ENCODE measurements at places on chromosomes 7 and 10. TPM values are rescaled to one million over a fixed set of nuclear protein-coding genes. Genes with fewer than 3 reads are reported as not detected.

CAV1 gene
- total RNA-seq: not detected

ALOX5 gene
- total RNA-seq: 93.5 TPM

OR2A12 gene
- total RNA-seq: not detected

FKBP6 gene
- not detected for total RNA-seq

- no peak for DNase-seq
Observed at GRCh38 chr7:55549457-55549856, 22.8 kb downstream of the VOPP1 start.

ADCY1 gene
- total RNA-seq: not detected

DNA sequence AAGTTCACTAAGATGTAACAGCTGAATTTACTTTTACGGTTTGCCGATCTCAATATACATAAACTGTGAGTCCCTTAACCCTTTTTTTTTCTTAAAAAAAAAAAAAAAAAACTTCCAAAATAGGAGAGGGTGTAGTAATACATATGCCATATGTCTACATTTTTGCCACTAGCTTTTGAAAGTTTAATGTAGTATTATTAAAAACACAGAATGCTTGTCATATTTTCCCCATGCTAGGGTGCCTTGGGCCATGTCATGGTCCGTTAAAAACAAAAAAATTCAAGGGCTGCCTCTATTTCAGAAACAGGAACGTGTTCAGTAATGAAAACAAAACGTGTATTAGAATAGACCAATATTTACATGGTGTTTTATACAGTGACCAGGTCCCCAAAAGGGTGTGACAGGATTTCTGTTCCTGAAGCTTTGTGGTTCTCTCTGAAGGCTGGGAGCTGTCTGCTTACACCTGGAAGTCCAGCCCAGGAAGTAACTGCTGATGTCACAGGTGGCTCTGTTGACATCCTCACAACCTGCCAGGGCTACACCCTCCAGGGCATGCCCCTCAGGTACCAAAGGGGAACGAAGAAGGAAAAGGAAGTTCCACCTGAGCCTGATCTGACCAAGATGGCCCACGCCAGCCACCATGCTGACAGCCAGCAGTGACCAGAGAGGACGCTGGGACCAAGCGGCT, 79.0 kb downstream of the COBL start:
- no peak for DNase-seq

GRCh38 chr10:21298701-21299100, 226.8 kb downstream of the SKIDA1 start:
- DNase-seq: no peak

DNA sequence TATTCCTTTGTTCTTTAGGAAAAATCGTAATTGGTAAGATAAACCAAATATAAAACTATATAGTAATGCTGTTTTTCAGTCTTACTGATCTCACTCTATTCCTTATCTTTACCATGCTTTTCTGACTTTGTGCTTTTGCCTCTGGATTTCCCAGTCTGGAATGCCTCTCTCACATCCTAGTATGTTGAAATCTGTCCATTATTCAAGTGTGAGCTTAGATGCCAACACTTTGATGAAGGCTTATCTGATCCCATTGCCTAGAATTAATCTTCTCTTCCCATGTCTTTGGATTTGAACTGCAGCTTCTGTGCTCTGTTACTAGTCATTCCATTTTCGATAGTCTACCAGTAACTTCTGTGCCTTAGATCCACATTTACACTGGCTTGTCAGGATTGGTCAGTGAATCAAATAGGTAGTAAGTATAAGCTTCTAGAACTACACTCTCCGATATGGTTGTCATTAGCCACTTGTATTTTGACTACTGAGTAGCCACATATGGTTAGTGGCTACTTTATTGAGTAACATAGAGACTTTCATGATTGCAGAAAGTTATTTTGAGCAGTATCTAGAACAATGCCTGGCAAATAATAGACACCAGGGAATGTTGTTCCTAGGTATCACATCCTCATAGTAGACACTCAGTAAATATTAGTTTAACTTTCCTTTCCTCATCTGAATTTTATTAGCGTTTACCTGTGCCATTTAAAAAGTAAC, 92.9 kb downstream of the BMPR1A start:
- DNase-seq: no peak

DNA sequence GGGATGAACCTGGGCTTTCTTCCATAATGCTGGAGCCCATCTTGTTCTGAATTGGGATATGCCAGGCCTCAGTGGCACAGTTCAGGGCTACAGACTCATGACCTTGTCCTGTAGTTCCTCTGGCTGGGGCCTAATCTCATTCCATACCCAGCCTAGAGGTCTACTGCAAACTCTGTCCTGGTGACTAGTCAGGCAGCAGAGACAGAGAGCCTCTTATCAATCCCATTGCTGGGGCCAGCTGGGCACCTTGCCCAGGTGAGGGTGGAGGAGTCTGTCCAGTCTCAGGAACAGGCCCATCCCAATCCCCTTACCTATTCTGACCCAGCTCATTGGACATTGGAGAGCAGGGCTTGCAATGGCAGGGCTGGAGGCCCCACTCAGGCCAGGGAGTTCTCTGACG, 28.0 kb upstream of the COMTD1 start:
- no peak for DNase-seq

- DNase-seq: no peak
Observed at GRCh38 chr7:150951521-150951920, 26.6 kb downstream of the KCNH2 start.

- peak; percentile 21 for DNase-seq
Observed at GRCh38 chr7:48154792-48155413, 16.4 kb upstream of the ABCA13 start.

TFEC gene
- total RNA-seq: 0.92 TPM

DNA sequence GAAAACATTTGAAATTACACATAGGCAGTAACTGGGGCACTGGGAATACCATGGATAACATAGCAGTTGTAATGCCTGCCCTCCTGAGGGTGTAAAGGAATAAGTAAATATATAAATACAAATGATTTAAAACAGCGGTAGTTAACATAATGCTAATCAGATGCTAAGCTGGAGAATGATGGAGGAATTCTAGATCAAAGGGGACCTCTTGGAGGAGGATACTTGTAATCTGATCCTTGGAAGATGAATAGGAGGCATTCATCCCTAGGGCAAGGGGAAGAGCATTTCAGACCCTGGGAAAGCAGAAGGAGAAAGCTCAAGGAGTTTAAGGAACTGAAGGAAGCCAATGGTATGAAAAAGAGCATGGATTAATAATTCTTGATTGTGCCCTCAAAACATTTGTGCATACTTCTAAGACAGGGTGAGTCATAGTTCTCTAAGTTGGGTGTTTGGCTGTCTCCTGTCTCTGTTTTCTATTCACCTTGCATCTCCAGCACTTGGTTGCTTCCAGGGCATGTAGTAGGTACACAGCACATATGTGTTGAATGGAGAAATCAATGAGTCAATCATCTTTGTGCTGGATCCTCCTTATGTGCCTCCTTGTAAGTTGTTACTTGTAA, 54.8 kb upstream of the PLPP4 start:
- DNase-seq: no peak

- DNase-seq: no peak
Observed at GRCh38 chr7:74501298-74501697, 47.6 kb downstream of the GTF2IRD1 start.

DNA sequence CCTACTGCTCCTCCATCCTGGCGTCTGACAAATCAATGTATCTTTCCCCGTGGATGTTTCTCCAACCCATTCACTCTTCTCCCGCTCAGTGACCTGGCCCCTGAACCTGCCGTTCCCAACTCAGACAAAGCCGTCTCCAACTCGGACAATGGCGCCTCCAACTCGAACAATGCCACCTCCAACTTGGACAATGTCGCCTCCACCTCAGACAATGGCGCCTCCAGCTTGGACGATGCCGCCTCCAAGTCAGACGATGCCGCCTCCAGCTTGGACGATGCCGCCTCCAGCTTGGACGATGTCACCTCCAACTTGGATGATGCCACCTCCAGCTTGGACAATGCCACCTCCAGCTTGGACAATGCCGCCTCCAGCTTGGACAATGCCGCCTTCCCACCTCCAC, 608.6 kb downstream of the DNAJB6 start:
- DNase-seq: no peak

AKR1C8 gene
- total RNA-seq: 7.2 TPM

OR9A2 gene
- total RNA-seq: not detected

SH2D4B gene
- total RNA-seq: 0.30 TPM

NRBF2 gene
- 17.7 TPM for total RNA-seq

DNA sequence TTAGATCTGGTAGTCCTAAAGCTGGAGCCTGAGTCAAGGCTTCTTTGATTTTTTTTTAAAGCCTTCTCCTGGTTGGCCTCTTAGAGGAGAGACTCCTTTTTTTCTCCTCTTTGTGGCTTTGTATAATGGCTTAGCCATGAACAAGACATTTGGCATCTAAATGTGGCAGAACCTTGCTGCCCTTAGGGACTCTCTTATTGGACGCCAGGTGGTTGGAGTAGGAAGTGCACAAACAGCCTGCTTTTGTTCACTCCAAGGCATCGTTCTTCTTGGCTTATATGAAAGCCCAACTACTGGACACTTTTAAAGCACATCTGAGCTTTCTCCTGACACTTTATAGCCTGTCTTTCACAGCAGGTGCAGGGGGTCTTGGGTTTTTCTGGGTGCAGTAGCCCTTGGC, 25.0 kb downstream of the ZPBP start:
- no peak for DNase-seq

GRCh38 chr7:150967349-150967748, 10.8 kb downstream of the KCNH2 start:
- DNase-seq: no peak

GRCh38 chr7:20132585-20132984, 84.6 kb downstream of the MACC1 start:
- no peak for DNase-seq

CFAP43 gene
- total RNA-seq: not detected

- DNase-seq: no peak
Observed at GRCh38 chr7:149479568-149479967, 18.0 kb downstream of the ZNF746 start.

TDRD1 gene
- 0.33 TPM for total RNA-seq

PILRA gene
- 29.4 TPM for total RNA-seq

OR2AE1 gene
- not detected for total RNA-seq

DNA sequence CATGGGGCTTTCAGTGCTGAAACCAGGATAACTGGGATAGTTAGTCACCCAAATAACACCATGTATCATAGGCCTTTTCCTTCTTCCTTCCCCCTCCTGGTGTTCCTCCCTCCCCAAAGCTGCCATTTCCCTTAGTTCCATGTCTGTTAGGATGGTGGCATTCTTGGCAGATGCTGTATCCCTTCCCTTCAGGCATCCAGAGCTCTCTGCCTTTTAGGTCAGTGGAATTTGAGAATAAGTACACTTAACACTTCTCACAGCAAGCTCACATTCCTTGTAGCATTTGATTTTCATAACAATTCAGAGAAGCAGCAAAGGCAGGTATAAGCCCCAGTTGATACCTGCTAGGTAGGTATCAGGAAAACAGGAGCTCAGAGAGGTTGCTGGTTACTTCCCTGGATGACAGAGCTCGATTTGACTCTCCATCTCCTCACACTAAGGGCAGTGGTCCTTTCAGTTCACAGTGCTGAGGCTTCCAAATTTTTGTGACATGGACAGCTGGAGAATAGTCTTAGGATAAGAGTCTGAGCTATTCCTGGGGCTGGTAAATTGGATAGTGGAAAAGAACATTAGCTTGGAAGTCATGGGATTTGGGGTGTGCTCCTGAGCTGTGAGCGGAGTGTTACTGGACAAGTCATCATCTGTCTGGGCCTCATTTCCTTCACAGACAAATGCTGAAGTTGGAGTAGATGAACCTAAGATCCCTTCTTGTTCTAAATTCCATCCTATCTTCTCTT, 108.7 kb upstream of the RHOBTB1 start:
- no peak for DNase-seq

HKDC1 gene
- 0.50 TPM for total RNA-seq

Measured in natural killer cell (primary cell).